ENCODE measurements at places on chromosomes 6 and 20.

DNA sequence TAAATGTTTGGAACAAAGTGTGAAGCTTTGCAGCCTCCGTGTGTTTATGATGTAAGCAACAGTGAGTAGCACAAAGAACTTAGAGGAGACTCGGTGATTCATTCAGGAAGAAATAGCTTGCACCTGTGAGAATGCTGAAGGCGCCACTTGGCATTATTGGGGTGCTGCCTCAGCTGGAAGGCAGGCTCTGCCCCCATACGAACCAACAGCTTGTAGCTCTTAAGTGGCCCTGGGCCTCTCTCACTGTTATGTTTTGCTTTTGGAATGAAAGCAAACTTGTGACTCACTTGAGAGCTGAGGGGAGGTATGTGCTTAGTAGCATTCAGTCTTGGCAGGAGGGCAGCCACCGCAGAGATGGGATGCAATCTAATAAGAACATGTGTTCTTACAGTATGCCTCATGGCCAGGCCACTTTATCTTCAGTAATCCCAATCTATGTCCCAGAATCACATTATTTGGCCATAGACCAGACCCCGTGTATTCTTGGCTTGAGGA, 310.7 kb downstream of the EYA4 start:
- DNase-seq: no peak

GRCh38 chr6:149593408-149593807, 27.2 kb downstream of the GINM1 start:
- DNase-seq: no peak

DNA sequence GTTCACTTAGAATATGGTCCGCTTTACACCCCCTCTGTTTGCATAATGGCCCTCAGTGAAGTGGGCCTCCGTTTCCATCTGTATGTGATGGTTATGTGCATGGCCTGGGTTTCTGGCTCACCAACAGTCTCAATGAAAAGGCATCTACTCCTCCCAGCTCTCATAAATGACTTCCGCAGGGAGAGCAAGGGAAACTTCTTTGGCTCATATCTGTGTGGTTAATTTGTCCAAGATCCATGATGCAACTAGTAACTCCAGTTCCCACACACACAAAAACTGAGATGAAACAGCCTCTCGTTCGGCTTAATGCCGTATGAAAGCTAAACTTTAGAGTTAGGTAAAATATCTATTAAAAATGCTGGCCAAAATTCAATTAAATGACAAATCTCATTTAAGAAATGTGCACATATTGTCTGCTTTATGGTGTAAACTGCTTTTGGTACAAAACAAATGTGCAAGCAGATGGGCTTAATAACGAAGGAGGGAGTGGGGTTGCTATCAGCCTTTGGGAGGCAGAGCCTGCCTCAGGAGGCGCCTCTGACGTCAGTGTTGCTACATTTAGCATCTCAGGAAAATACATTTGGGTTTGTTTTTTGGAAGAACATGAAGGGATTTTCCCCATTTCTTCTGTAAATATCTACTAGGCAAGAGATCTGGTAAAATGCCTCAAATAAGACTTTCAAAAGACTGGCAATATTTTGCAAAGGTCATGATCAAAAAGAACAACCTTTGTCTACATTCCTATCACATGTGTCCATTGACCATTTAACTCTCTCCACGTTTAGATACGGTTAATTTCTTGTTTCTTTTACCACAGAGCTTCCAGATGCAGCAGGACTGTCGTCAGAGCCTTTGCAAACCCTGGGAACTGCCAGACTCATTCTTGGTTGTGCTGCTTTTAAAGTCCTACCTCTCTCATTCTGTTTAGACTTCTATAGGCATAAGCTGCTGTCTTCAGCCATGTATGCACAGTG, 96.8 kb downstream of the ARMC2 start:
- no peak for DNase-seq

- no peak for DNase-seq
These were observed 103.0 kb upstream of the PDE10A start for GRCh38 chr6:165766026-165766425.

DNA sequence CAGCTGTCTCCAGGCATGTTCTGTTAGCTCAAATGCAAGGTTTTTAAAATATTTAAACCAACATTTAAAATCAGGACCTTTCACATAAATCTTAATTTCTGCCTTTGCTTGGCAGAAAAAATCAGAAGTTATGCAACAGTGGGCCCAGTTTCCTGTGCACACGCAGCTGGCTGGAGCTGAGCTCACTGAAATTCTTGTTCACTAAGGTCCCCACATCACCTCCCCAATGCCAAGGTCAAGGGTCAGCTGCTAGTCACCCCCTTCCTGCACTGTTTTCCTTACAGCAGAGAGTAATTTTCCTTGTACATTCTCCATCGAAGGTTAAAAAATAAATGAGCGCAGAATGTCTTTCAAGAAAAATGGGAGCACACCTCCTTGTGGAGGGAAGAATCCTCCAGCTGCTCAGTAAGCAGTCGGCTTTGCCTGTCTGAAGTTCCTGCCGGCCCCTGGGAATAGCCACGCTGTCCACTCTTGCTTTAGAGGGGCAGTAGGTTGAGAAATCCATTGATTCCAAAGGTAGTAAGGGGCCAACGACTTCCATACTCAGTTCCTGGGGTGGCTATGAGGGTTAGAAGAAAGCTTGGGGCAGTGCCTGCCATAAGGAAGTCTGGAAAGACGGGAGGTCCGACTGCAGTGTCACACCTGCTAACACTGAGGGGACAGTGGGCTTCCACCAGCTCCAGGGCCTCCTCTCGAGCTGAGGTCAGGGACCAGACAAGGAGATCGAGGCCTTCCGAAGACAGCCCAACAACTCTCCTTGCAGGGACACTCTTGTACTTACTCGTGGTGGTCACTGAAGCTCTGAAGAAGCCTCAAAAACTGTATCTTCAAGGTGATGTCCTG, 56.8 kb downstream of the MYH7B start:
- no peak for DNase-seq

- DNase-seq: no peak
These were observed 5.2 kb downstream of the STK38 start for GRCh38 chr6:36542041-36542440.

DNA sequence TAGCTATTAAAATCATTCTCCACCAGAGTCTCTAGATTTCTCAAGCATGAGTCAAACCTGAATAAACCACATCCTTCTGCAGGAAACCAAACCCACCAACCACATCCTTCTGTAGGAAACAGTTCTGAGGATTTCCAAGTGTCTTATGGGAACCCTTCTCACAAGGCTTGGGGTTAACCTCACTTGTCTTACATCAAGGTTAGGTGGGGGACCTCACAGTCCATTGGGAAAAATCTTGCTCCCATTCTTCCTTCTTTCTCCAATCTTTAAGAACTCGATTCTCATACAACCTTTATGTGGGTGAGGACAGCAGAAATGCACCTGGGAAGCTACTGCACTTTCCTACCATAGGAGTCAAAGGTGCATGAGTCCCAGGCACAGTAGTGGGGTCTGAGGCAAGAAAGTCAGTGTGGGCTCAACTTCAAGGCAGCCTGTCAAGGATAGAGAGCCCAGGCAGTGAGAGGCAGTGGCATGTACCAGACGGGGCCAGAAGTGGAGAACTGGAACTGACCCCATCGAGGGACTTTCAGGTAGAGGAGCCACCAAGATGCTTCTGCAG, 114.5 kb downstream of the SLC22A3 start:
- DNase-seq: peak; percentile 30

- DNase-seq: peak; percentile 10
These were observed 46.5 kb upstream of the SNAP25 start for GRCh38 chr20:10171864-10172751.

- DNase-seq: no peak
These were observed 202.0 kb downstream of the CENPW start for GRCh38 chr6:126541806-126542491.

GRCh38 chr6:1278061-1278720, 33.7 kb upstream of the FOXQ1 start:
- DNase-seq: no peak

- DNase-seq: no peak
These were observed 115.0 kb downstream of the HFE start for GRCh38 chr6:26202201-26202611.

GRCh38 chr6:121809211-121809610, 373.8 kb downstream of the GJA1 start:
- DNase-seq: no peak

GRCh38 chr20:24589815-24590177, 120.4 kb downstream of the SYNDIG1 start:
- no peak for DNase-seq

GRCh38 chr20:51871943-51872342, 69.6 kb upstream of the SALL4 start:
- DNase-seq: no peak

DNA sequence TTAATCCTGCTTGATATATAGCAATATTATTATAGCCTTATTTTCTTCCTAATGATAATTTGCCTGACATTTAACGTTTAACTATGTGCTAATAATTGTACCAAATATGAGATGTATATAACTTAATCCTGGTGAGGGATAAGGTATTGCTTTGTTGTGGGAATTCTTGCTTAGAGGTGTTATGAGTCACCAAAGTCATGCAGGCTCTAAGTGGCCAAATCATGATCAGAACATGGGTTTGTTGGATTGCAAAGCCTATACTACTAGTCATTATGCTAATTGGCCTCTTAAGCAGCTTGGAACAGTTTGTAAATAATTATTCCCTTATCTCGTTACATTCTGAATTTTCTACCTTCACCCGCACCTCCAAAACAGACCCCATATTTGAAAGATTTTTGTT, 21.9 kb upstream of the C6orf141 start:
- no peak for DNase-seq

DNA sequence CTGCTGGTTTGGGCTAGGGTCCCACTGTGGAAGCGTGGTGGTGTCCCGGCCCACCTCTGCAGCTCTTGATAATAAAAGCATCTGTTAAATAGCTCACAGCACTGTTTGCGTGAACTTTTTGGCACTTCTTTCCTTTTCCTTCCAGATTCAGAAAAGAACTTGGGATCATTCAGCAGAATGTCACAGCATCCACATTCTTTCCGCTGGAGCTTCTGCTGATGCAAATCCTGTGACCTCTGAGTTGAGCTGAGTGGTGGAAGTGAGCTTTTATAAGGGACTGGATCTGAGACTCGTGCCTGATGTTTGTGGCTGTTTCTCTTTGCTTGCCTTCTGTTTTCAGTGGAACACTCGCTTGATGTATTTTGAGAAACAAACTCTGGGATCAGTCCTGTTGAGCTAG, 3.9 kb downstream of the OSBPL2 start:
- DNase-seq: no peak

DNA sequence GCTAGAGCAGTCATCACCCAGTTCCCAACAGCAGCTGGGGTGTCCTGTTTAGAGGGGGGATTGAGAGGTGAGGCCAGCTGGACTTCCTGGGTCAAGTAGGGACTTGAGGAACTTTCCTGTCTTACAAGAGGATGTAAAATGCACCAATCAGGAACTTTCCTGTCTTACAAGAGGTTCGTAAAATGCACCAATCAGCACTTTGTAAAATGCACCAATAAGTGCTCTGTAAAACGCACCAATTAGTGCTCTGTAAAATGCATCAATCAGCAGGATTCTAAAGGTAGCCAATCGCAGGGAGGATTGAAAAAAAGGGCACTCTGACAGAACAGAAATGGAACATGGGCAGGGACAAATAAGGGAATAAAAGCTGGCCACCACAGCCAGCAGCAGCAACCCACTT, 225.7 kb downstream of the GMPR start:
- no peak for DNase-seq

Data from SW 1271 (cell line).